ENCODE measurements at places on chromosomes 7 and 10.

- peak; percentile 24 for DNase-seq
These were observed 21.6 kb upstream of the LIMK1 start for GRCh38 chr7:74061840-74062539.

DNA sequence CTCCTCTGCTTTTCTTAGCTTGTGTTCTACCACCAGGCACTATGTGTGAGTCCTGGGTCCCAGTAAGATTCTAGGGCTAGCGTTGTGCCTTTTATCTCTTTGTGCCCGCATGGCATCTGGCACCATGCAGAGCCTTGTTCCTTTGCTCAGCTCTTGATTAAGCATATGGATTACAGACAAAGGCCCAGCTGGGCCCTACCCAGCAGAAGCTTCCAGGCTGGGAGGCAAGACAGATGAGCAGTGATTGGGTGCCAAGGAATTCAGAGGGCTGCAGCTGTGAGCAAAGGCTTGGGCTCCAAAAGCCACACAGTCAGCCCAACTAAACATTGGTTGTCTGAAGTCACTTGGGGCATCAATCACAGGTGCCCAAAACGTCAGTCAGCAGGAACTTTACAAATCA, 2.0 kb downstream of the ACSM6 start:
- DNase-seq, result no peak

- no peak for DNase-seq
These were observed 201.3 kb downstream of the REEP3 start for GRCh38 chr10:63722537-63722936.

GRCh38 chr7:155806096-155806871, 6.0 kb downstream of the SHH start:
- DNase-seq, result no peak

GRCh38 chr10:45135443-45136198, 134.9 kb downstream of the ZNF22 start:
- DNase-seq, result no peak

GRCh38 chr7:118094044-118094443, 89.9 kb upstream of the LSM8 start:
- no peak for DNase-seq

- DNase-seq, result no peak
These were observed 306.7 kb upstream of the MBL2 start for GRCh38 chr10:53079283-53079682.

GRCh38 chr10:3942937-3943489, 158.0 kb upstream of the KLF6 start:
- DNase-seq, result no peak

DNA sequence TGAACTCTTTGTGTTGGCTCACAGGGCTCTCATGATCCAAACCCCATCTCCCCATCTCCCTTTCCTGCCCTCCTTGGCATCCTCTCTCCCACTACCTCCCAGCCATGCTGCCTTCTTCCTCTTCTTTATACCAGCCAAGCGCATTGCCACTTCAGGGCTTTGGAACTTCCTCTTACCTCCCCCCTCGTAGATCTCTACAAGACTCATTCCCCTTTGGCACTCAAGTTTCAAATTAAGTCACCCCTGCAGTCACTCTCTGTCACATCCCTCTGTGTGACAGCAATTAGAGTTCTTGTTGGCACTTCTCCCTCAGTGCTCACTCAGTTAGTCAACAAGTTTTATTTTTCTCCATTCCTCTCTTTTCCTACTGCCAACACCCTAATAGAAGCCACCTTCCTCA, 20.8 kb upstream of the NRP1 start:
- DNase-seq, result no peak

- DNase-seq, result no peak
These were observed 297.9 kb upstream of the CACNA2D1 start for GRCh38 chr7:82741493-82741892.

DNA sequence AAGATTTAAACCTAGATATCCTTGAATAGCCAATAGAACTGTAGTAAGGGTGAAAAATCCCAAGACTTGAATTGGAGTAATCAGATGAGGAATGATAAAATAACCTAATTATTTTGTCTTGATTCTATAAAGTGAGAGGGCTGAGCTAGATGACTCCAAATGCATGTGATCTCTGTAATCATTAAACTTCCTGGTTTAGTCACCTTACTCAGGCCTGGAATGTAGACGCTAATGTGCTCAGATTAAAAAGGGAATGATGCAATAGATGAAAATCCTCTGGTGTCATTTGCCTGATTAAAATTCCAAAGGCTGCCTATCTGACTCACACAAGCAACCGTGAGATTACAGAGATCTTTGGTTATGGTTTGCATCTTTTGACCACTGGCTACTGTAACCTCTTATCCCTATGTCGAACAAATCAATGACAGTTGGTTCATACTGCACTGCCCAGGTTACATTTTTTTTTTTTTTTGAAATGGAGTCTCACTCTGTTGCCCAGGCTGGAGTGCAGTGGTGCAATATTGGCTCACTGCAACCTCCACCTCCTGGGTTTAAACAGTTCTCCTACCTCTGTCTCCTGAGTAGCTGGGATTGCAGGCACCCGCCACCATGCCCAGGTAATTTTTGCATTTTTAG, 2.9 kb upstream of the HKDC1 start:
- DNase-seq, result no peak

DNA sequence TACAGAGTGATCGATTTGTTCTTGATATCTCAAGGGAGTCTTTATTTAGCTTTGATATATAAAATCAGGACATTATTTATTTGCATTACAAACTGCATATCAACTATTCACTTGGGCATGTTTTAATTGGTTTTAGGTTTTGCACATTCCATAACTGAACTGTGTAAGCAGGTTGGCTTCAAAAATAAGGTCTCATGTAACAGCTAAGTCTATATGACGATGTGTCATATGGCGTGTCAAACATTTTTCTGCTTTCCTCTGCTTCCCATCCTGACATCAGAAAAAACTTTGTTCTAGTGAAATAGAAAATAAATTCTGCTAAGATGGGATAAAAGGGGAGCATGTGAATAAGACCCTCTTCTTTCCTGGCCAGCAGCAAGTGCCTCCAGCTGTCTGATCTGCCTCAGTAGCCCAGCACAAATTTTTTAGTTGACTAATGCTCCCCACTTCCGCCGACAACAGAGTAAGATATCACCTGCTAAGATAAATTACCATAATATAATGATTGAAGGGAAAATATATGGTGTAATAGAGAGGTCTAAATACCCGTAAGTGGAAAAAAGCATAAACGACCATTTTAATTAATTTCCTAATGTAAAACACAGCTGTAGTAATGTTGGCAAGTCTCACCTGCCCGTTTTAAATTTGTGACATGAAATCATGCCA, 180.5 kb downstream of the TAX1BP1 start:
- DNase-seq, result no peak

- DNase-seq, result no peak
These were observed 144.5 kb upstream of the YAE1 start for GRCh38 chr7:39421661-39422060.

GRCh38 chr7:101666741-101667140, 37.6 kb upstream of the MYL10 start:
- no peak for DNase-seq

- DNase-seq, result no peak
These were observed 371.4 kb downstream of the KCNMA1 start for GRCh38 chr10:77266242-77266641.

DNA sequence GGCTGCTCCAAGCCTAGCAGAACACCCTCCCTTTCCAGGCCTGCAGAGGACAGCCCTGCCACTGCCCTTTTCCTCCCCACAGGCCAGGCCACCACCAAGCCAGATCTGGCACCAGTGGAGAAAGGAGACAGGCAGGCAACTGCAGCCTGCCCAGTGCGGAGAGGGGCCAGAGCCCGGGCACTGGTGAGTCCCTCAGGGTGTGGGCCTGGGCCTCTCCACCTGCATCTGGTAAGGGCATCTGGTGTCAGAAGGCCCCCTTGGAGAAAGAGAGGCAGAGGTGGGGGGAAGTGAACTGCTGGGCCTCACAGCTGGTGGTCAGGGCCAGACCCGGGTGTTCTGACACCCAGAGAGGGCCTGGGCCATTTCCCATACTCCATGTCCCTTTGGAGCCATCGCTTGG, 27.9 kb downstream of the ZNF783 start:
- no peak for DNase-seq

All from thymus (tissue), 14 donors.